ENCODE measurements at places on chromosomes 4 and X.

- no peak for DNase-seq
These were observed 17.0 kb upstream of the TMEM154 start for GRCh38 chr4:152696764-152697261.

- DNase-seq = no peak
These were observed 2.7 kb downstream of the TFE3 start for GRCh38 chrX:49040376-49040955.

GRCh38 chr4:94764069-94764468, 6.3 kb downstream of the BMPR1B start:
- no peak for DNase-seq

- no peak for DNase-seq
These were observed 4.5 kb upstream of the HSD17B13 start for GRCh38 chr4:87327136-87327535.

GRCh38 chr4:150656891-150657290, 74.9 kb downstream of the MAB21L2 start:
- DNase-seq = no peak

DNA sequence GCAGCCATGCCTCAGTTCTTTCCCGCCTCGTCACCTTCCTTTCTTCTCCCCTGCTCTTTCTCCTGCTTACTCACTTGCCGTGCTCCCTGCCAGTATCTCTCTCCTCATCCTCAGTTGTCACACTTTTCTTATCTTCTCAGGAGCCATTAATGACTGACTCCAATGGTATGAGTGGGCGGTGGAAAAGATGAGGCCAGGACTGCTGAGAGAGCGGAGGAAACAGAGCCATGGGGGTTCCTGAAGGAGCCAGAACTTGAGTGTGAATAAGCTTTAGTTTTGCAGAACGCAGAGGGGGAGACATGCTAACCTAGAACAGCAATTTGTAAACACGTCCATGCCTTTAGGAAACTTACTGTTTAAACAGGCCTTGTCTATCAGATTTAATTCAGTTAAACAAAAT, 126.5 kb downstream of the CHIC2 start:
- DNase-seq = no peak

DNA sequence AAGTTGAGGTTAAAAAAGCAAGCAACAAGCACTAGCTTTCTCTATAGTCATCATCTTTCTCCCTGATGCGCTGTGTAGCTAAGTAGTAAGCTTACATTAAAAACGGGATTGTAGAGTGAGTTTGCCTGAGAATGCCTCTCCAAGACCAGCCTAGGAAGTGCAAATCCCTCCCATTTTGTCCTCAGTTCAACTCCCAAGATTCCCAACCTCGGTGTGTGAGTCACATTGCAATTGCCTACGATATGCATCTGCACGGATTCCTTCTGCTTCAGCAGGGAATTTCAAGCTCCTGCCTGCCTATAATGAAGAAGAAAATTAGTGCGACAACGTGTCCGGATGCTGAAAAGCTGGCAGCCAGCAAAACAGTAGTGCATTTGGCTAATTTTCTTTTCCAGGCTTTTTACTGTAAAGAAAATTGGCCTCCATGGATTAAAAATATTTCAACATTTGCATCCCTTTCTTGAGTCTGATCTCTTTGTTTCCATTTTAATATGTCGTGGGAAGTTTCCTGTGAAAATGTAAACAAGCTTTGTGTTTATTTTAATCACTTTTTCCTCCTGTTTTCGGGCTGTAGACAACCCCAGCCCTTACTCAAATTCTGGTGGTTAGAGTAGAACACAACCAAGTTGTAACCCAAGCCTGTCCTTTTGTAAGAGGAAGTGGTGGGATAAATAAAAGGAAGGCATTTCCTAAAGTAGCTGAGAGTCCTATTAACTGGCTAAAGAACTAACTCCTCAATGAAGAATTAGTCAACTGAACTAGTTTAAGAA, 58.4 kb upstream of the TET2 start:
- DNase-seq = no peak

DNA sequence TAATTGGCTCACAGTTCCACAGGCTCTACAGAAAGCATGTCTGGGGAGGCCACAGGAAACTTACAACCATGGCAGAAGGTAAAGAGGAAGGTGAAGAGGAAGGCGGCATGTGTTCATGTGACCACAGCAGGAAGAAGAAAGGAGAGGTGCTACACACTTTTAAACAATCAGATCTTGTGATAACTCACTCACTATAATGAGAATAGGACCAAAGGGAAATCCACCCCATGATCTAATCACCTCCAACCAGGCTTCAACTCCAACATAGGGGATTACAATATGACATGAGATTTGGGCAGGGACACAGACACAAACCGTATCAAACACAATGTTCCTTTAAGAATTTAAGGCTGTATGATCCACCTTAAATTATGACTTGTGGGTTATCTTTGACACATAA, 10.5 kb upstream of the PGM2 start:
- DNase-seq = no peak

- no peak for DNase-seq
These were observed 11.3 kb upstream of the SLC2A9 start for GRCh38 chr4:10032625-10033024.

DNA sequence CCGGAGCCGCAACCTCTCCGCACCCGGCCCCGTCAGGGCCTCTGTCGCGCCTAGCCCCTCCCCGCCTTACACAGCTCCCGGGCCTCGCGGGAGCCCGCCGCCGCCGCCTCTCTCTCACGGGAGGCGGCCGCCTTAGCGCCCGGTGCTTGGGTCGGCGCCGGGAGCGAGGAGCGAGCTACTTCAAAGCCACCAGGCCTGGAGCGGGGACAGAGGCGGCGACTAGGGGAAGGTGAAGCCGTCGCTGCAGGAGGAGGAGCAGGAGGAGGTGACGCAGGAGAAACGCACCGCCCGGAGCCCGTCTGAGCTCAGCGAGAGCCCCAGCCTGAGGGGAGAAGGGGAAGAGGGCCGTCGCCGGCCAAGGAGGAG, 250 bp downstream of the USP9X start:
- DNase-seq = peak; percentile 53

DNA sequence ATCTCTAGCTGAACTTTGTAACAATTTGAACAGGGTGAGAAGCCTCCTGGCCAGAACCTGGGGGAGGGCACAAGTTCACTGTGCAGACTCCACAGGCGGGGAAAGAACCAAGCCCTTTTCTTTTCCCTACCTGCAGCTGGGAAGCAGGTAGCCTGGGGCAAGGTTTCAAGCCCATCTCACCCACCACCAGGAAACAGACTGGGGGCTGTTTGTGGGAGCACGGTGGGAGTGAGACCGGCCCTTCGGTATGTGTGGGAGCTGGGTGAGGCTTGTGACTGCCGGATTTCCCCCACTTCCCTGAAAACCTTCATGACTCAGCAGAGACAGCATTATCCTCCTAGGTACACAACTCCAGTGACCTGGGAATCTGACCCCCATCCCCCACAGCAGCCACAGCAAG, 211.7 kb downstream of the ZNF674 start:
- no peak for DNase-seq

DNA sequence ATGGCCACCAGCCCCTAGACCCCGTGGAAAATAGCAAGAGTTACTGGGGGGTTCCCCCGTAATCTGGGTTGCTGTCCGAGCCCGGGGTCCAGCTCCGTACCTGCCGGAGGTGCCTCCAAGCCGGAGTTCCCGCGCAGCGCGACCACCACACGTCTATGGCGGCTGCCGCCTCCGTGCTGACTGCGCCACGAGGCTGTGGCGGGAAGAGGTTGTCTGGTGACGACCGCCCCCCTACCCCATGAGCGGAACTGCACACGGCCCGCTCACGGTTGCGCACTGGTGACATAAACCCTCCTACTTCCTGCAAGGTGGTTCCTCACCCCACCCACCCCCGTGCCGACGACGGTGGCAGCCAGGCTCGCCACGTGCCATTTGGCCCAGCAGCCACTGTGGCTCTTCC, at the start of gene PNMA5:
TSS of gene PNMA5 (minus strand) at position 184 of the 400 bp plus-strand sequence. CDS start 2,518 bp downstream, outside the sequence.
- DNase-seq = no peak

- DNase-seq = no peak
These were observed 56.7 kb downstream of the PCDH19 start for GRCh38 chrX:100353326-100353725.

- no peak for DNase-seq
These were observed 31.8 kb downstream of the SH3TC1 start for GRCh38 chr4:8230891-8231290.

DNA sequence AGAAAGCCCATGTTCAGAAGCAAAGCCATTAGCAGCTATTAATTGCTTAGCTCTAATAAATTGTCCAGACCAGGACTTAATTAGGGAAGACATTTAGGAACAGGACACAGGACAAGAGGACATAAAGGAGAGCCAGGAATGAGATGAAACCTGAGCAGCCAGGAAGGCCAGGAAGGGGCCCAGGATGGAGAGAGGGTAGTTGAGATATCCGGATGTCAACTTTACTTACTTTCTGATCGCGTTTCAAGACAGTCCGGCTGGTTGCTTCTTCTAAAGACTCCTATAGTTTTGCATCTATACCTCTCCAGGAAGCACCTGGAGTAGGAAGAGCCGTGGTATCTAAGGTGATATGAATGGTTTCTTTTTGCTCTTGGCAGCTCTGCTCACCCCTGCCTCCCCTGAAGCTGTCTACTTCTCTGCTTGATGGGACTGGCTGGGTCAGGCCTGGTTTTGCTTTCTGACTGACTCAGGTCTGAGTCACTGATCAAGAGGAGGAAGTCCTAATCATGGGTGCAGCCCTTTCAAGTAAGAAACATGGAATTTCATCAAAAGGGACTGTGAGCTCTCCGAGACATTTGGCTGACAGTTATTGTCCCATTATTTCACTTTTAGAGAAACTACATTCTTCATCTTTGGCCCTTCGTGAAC, 733.3 kb downstream of the RPA4 start:
- DNase-seq = no peak

GRCh38 chr4:183848805-183849204, 56.3 kb upstream of the STOX2 start:
- DNase-seq = no peak

- no peak for DNase-seq
These were observed 5.5 kb downstream of the PNMA3 start for GRCh38 chrX:153061732-153062131.

GRCh38 chr4:188459381-188459780, 320.1 kb downstream of the TRIML1 start:
- DNase-seq = no peak

GRCh38 chrX:128294198-128294597, 242.0 kb upstream of the ACTRT1 start:
- DNase-seq = no peak

GRCh38 chr4:105805501-105806120, 89.7 kb upstream of the NPNT start:
- no peak for DNase-seq

DNA sequence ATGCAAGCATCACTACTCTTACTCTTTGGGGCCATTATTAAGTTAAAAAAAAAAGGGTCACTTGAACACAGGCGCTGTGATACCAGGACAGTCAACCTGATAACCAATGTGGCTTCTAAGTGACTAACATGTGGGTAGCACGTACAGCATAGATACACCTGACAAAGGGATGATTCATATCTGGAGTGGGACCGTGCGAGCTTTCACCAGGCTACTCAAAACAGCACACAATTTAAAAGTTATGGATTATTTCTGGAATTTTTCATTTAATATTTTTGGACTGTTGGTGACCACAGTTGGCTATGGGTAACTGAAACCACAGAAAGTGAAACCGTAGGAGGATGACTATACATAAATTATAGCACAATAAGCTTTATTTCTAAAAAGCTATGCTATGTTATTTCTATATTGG, 113.8 kb upstream of the STIM2 start:
- DNase-seq = no peak

DNA sequence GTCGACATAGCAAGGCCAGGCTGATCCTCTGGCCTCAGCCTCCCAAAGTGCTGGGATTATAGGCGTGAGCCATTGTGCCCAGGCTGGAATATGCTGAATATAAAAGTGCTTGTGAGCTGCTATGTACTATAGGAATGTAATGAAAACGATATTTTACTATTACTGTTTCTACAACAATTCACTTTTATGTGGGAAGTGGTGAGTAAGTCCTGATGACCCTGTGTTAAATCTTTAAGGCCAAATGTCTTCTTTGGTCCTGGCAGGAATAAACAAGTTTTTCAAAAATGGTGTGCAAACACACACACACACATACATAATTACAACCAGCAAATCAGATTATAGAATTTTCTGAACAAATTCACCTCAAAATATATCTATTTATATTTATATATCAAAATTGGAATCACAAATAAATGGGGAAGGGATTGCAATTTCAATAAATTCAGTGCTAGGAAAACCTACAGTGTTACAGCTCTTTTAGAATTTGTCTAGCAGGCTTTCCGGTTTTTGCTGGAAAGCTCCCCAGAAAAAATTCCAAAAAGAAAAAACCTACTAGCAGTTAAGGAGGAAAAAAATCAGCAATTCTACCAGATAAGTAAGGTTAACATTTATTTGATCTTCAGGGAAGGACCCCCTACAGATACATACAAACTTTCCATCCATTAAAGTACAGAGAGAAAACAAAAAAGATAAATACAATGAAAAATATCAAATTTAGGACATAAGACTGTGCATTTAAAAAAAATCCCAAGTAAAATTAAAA, 17.9 kb downstream of the SMIM14 start:
- no peak for DNase-seq

DNA sequence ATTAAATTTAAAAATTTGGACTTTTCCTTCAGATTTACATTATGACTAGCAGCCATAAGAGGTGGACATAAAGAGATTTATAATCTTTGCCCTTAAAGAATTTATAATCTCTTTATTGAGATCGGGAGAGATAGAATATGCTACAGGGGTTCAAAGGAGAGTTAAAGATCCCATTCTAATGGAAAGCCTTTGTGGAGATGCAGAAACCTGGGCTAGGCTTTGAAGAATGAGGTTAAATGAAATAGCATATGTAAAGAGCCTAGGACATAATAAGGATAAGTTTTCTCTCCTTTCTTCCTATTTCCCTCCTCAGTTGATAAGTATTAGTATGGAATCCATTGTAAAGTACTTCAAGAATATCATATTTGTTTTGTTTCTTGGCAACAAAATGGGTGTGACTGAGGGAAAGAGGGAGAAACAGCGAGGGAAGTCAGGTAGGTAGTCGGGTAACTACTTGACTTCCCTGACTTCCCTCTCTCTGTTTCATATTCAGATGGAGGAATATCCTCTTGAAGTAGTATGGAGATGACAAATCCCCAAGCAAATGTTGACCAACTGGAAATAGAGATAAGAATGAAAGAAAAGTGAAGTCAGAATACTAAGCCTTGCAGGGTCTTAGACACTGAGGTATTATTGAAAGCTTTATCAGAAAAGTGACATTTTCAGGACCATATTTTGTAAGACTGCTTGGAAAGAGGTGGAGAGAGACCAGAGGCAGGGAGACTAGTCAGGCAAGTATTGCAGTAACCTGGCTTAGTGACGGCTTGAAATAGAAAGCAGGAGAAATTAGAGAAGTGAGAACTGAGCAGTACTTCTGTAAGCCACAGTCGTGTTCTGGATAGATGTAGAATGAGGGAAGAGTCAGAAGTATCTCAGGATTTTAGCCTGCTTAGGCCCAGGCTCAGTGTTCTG, 82.9 kb downstream of the PDLIM5 start:
- no peak for DNase-seq

DNA sequence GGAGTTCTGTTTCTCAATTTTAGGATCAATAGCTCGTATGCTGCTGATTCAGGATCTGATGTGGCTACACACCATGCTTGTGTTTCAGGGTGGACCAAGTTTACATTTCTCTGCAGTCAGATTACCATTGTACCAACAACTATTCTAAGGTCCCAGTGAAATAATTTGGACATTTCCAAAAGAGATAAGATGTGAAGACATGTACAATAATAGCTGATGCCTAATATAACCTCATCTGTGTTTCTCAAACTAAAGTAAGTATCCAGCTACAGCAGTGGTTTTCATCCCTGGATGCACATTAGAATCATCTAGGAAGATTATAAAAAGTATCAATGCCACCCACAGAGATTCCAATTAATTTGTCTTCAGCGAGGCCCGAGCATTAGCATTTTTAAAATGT, 209.7 kb downstream of the ANTXR2 start:
- no peak for DNase-seq

- DNase-seq = no peak
These were observed 154.6 kb downstream of the GUCY2F start for GRCh38 chrX:109327251-109327650.
